Osteoblast (primary cell): ENCODE measurements at places on chromosomes 2 and 18. TPM values are rescaled to one million over a fixed set of nuclear protein-coding genes. Genes with fewer than 3 reads are reported as not detected.

GRCh38 chr2:3183766-3184165 lies 193.9 kb downstream of the EIPR1 start:
- H3K27ac ChIP-seq, result no peak overlapping the region
- H3K36me3 ChIP-seq, result no peaks in the 10 kb centered on the region
- H3K27me3 ChIP-seq, result no peaks in the 10 kb centered on the region
- DNase-seq, result peak; percentile 85
- H3K4me3 ChIP-seq, result no peak overlapping the region

GRCh38 chr2:109632158-109632789 lies 18.1 kb downstream of the SOWAHC start:
- H3K27ac ChIP-seq, result no peak overlapping the region
- no peaks in the 10 kb centered on the region for H3K27me3 ChIP-seq
- no peaks in the 10 kb centered on the region for H3K4me1 ChIP-seq
- DNase-seq, result no peak

GRCh38 chr18:55380589-55380988 lies 207.4 kb downstream of the TCF4 start:
- H3K4me3 ChIP-seq, result no peak overlapping the region
- no peaks in the 10 kb centered on the region for H3K36me3 ChIP-seq
- no peak for DNase-seq
- H3K27ac ChIP-seq, result no peak overlapping the region

- H3K36me3 ChIP-seq, result peaks cover 8% of the 10 kb centered on the region
- H3K27ac ChIP-seq, result peak overlapping the region; percentile 84
- H3K4me1 ChIP-seq, result peaks cover 82% of the 10 kb centered on the region
- DNase-seq, result no peak
- no peaks in the 10 kb centered on the region for H3K27me3 ChIP-seq
These were observed 123.0 kb downstream of the MAP4K4 start for GRCh38 chr2:101820519-101820918.

GRCh38 chr18:44987371-44987770 lies 306.7 kb downstream of the SETBP1 start:
- no peaks in the 10 kb centered on the region for H3K36me3 ChIP-seq
- H3K27ac ChIP-seq, result peak overlapping the region; percentile 3
- H3K4me1 ChIP-seq, result peaks cover 14% of the 10 kb centered on the region
- no peak for DNase-seq
- H3K4me3 ChIP-seq, result no peak overlapping the region

GRCh38 chr2:40556739-40557138 lies 104.8 kb upstream of the SLC8A1 start:
- H3K27me3 ChIP-seq, result no peaks in the 10 kb centered on the region
- H3K4me3 ChIP-seq, result no peak overlapping the region
- no peak overlapping the region for H3K27ac ChIP-seq
- H3K4me1 ChIP-seq, result peaks cover 6% of the 10 kb centered on the region

DNA sequence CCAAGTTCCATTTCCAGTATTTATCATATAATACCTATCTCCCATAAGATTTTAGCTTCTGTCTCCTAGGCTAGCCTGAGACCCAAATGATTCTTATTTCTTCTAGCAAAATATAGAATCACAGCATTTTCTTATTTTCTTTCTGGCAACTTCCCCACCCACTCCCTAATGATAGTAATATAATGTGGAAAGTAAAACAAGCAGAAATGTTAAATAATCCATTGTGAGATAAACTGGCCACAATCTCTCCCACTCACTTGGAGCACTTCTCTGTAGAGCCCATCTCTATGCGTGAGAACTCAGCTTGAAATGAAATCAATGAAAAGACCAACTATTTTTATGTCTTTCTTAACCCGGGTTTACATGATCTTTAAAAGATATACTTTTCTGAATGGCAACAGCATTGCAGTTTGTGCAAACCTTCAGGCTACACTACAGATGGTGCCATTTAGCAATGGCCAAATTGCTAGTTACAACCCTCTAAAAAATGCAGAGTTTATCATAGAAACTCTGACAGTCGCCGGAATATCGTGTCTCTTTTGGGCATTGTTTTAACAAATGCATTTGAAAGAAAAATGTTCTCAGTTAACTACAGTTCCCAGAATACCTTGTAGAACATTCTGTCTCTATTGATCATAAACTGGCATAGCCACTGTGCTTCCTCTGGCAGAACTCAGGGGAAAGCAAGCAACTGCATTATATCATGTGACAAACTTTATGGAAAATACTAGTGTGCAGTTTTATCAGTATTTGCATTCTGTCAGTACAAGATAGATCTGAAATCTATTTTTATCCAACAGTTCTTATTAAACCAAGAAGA lies 1407.4 kb upstream of the ZEB2 start:
- H3K36me3 ChIP-seq, result no peaks in the 10 kb centered on the region
- no peak overlapping the region for H3K27ac ChIP-seq
- no peaks in the 10 kb centered on the region for H3K4me1 ChIP-seq
- no peak for DNase-seq
- H3K27me3 ChIP-seq, result no peaks in the 10 kb centered on the region

DNA sequence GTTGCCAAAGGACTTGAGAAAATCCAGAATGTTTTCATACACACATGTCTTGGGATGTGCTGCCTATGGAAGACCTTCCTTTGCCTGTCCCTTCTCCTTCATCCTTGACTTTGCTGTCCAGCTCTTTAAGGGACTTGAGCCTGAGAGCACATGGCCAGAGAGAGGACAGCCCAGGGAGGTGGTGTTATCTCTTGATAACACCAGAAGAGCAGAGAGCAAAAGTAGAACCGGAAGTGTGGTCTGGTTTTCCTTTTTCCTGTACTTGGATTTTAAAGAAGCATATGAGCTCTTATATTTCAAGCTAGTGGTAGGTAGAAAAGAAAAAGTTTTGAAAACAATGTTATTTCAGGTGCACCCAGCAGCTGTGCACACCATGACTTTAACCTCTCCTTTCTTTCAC lies 94.1 kb upstream of the ZNF532 start:
- peaks cover 6% of the 10 kb centered on the region for H3K4me1 ChIP-seq
- H3K4me3 ChIP-seq, result no peak overlapping the region
- H3K27me3 ChIP-seq, result peaks cover 21% of the 10 kb centered on the region

GRCh38 chr2:67633212-67633856 lies 236.2 kb downstream of the ETAA1 start:
- H3K4me1 ChIP-seq, result no peaks in the 10 kb centered on the region
- H3K27me3 ChIP-seq, result no peaks in the 10 kb centered on the region
- no peaks in the 10 kb centered on the region for H3K36me3 ChIP-seq
- DNase-seq, result no peak

DNA sequence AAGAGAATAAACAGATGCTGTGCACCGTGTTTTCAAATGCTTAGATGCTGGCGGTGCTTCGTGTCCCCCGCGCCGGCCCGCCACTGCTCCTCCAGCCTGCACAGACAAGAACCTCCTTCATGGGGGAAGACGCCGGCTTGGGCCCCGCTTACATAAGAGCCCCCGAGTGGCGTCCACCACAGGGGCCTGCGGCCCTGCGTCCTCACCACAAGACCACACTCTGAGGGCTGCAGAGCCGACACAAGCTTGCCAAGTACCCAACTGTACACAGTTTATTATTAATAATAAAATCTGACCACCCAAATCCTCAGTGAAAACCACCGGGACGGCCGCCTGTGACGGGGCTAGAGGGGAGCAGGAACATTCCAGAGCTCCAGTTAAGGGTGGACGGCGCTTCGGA lies 232.2 kb downstream of the HDAC4 start:
- H3K4me3 ChIP-seq, result no peak overlapping the region

- peaks cover 14% of the 10 kb centered on the region for H3K4me1 ChIP-seq
- H3K4me3 ChIP-seq, result no peak overlapping the region
- no peaks in the 10 kb centered on the region for H3K27me3 ChIP-seq
- no peak for DNase-seq
These were observed 105.7 kb downstream of the MAP2 start for GRCh38 chr2:209529579-209529978.

DNA sequence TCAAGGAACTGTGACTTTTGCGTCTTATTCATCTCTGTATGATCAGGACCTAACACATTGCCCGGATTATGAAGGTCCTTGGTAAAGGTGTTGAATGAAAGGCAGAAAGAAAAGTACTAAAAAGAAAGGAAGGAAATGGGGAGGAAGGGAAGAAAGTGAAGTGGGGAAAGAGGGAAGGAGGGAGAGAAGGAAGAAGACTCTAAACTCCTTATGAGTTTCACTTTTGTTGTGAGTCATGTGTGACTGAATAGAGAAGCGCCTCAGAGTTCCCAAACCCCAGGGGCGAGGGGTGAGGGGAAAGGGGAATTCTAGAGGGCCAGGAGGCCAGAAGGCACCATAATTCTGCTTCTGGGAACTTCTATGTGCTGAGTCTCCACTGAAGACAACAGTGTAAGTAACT lies 30.9 kb upstream of the OSBPL6 start:
- H3K4me3 ChIP-seq, result peak overlapping the region; percentile 52
- H3K36me3 ChIP-seq, result no peaks in the 10 kb centered on the region
- no peaks in the 10 kb centered on the region for H3K27me3 ChIP-seq
- no peak overlapping the region for H3K27ac ChIP-seq

DNA sequence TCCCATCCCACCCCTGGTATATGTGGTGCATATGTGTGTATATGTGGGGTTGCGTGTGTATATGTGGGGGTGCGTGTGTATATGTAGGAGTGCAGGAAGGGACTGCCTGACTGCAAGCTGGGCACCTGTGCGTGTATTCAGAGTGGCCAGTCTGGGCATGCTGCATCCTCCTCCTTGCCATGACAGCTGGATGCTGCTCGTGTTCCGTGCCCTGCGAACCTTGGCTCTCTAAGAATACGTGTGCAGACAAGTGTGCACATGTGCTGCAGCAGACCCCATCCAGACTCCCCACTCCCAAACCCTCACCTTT lies 222.1 kb downstream of the CELF4 start:
- peaks cover 8% of the 10 kb centered on the region for H3K27me3 ChIP-seq
- no peak for DNase-seq
- no peak overlapping the region for H3K27ac ChIP-seq
- no peaks in the 10 kb centered on the region for H3K4me1 ChIP-seq
- no peaks in the 10 kb centered on the region for H3K36me3 ChIP-seq

DNA sequence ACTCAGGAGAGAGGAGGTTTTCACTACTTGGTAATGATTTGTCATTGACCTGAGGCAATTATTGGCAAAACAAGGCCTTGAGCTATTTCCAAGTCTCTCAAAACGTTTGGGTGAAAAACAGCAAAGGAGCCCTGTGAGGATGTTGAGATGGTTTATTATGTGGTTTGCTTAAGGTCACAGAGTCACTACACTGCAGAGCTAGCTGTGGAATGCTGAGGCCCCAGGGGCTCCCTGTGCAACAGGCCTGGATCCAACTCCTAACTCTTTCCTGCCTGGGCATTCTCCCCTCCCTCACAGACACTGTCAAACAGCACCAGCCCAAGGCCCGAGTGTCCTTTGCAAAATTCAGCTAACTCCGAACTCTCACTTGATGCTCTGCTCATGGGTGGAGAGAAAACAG lies 754.6 kb upstream of the SOX11 start:
- no peak for DNase-seq
- H3K4me3 ChIP-seq, result no peak overlapping the region
- H3K27me3 ChIP-seq, result no peaks in the 10 kb centered on the region

GRCh38 chr18:23970161-23971096 lies 44.1 kb upstream of the TTC39C start:
- H3K4me3 ChIP-seq, result no peak overlapping the region
- no peak for DNase-seq
- H3K4me1 ChIP-seq, result no peaks in the 10 kb centered on the region

DNA sequence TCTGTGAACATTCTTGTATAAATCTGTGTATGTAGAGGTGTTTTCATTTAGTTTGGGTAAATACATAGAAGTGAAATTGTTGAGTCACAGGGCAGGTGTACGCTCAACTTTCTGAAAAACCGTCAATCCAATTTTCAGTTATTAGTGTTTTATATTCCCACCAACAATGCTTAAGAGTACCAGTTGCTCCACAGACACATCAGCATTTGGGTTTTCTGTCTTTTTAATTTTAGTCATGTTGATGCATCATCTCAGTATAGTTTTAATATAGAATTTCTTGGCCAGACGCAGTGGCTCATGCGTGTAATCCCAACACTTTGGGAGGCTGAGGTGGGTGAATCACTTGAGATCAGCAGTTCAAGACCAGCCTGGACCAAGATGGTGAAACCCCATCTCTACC lies 3.2 kb upstream of the GNLY start:
- no peak overlapping the region for H3K27ac ChIP-seq
- no peaks in the 10 kb centered on the region for H3K4me1 ChIP-seq
- H3K27me3 ChIP-seq, result no peaks in the 10 kb centered on the region
- H3K36me3 ChIP-seq, result no peaks in the 10 kb centered on the region

- DNase-seq, result no peak
- no peaks in the 10 kb centered on the region for H3K27me3 ChIP-seq
- H3K36me3 ChIP-seq, result no peaks in the 10 kb centered on the region
- no peak overlapping the region for H3K4me3 ChIP-seq
- no peak overlapping the region for H3K27ac ChIP-seq
- no peaks in the 10 kb centered on the region for H3K4me1 ChIP-seq
These were observed 70.9 kb downstream of the PIEZO2 start for GRCh38 chr18:11078491-11078890.

GRCh38 chr18:52679354-52679753 lies 339.4 kb downstream of the DCC start:
- no peak overlapping the region for H3K27ac ChIP-seq
- no peaks in the 10 kb centered on the region for H3K36me3 ChIP-seq
- no peak for DNase-seq
- H3K4me1 ChIP-seq, result no peaks in the 10 kb centered on the region
- no peak overlapping the region for H3K4me3 ChIP-seq

- H3K4me1 ChIP-seq, result no peaks in the 10 kb centered on the region
- no peak overlapping the region for H3K4me3 ChIP-seq
- no peak overlapping the region for H3K27ac ChIP-seq
- no peaks in the 10 kb centered on the region for H3K27me3 ChIP-seq
These were observed 775.3 kb downstream of the CPS1 start for GRCh38 chr2:211331736-211332135.

DNA sequence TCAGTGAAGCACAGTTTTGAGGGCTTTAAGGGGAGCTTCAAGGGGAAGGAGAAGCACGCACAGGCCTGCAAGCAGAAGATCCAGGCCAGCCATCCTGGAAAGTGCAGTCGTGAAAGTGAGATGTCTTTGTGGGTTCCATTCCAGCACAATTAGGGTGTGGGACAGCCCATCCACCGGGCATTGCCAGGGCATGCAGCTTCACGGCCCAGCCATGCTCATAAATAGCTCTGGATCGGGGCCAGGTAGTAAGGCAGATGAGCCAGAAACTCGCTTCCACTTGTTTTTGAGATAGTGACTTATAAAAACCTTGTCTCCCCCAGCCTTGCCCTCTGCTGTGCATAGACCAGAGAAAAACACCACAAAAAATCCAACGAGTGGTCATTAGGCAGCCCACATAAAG lies 21.0 kb downstream of the KDSR start:
- H3K36me3 ChIP-seq, result peaks cover 75% of the 10 kb centered on the region
- no peak for DNase-seq
- H3K27ac ChIP-seq, result peak overlapping the region; percentile 45
- H3K27me3 ChIP-seq, result no peaks in the 10 kb centered on the region

Gene ASAP2
- total RNA-seq, result 56.0 and 66.2 TPM in 2 replicates

Gene MPP4
- total RNA-seq, result 1.1 and 2.1 TPM in 2 replicates

Gene VAMP5
- 21.8 and 27.1 TPM in 2 replicates for total RNA-seq

Gene SKOR2
- not detected in 2 replicates for total RNA-seq

Gene TNS1
- 45.7 and 48.9 TPM in 2 replicates for total RNA-seq

Gene RNF152
- total RNA-seq, result 3.3 and 5.0 TPM in 2 replicates

Gene ARHGAP28
- total RNA-seq, result 23.9 and 24.2 TPM in 2 replicates

Gene LBH
- 270 and 272 TPM in 2 replicates for total RNA-seq

Gene ZBTB7C
- total RNA-seq, result 0.29 and 0.36 TPM in 2 replicates

Gene DPYSL5
- total RNA-seq, result not detected in 2 replicates

Gene SF3B1
- total RNA-seq, result 241 and 253 TPM in 2 replicates

Gene CCDC68
- 9.0 and 13.3 TPM in 2 replicates for total RNA-seq

Gene REG3A
- not detected in 2 replicates for total RNA-seq

Gene MOGAT1
- total RNA-seq, result not detected in 2 replicates
